Stimulated activated CD8-positive, alpha-beta memory T cell treated with anti-CD3 and anti-CD28 coated beads, Interleukin-15, amount 100 ng/mL, for 48 hours (primary cell): ENCODE measurements at places on chromosomes 16 and 17.
A peak's percentile ranks its signal among the peaks of the same experiment; 100 is the strongest.

DNA sequence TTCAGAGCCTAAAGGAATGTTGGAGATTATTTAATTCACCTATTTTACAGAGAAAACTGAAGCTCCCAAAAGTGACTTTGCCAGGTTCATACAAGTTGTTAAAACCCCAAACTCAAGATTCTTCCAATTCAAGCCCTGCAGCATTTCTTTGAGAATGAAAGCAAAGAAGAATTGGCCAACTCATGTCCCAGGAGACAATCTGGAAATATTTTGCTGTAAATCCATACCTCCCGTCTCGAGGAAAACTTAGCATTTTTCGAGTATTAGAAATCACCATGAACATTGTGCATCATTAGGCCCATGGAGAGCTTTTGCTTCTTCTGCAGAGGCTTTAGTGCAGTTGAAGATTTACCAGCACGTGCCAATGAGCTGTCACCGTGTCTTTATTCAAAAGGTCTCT, 176.4 kb upstream of the KCNJ16 start:
- no peak for DNase-seq

GRCh38 chr17:63041722-63042121, 75.7 kb downstream of the TANC2 start:
- no peak for DNase-seq

GRCh38 chr16:85736921-85737320, 14.0 kb downstream of the C16orf74 start:
- no peak for DNase-seq

- DNase-seq, result no peak
These were observed 5.1 kb upstream of the CPSF4L start for GRCh38 chr17:73266796-73267195.

DNA sequence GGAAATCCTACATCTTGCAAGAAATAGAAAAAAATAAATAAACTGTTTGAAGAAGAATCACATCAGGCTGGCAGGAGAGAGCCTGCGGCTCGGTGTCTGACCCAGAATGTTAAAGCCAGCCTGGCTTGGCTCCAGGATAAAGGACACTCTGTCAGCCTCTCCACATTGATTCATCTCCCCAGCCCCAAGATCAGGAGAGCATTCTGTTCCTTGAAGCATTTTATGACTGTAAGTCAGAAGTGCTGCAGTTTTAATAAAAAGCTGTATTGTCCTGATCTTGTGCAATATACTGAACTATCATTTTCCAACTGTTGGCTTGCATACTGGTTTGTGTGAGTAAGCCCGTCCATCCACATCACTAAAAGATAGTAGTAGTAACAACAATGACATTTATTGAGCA, 426.6 kb downstream of the HAPSTR1 start:
- DNase-seq, result no peak

GRCh38 chr17:18008496-18009268, 30.3 kb downstream of the ATPAF2 start:
- DNase-seq, result no peak

- DNase-seq, result no peak
These were observed 6.6 kb downstream of the CDK3 start for GRCh38 chr17:76007131-76007849.

DNA sequence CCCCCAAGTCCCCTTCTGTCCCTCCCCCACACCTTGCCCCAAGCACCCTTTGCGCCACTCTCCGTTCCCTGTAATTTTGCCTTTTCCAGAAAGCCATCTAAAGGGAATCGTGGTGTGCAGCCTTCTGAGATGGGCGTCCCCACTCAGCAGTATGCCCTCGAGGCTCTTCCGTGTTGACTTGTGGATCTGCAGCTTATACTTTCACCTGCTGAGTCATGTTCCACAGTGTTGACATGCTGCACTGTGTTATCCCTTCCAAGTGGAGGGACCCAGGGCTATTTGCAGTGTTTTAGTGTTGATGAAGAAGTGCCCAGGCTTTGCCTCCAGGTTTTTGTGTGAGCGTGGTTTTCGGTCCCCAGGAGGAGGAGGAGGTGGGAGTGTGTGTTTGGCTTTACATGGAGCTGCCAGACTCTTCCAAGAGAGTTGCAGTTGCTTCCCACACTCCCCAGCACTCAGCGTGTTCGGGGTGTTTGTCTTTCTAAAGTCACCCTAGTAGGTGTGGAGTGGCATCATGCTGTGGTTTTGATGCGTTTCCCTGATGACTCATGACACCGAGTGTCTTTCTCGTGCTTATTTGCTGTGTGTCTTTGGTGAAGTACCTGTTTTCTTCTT, 32.1 kb upstream of the JPT2 start:
- no peak for DNase-seq

DNA sequence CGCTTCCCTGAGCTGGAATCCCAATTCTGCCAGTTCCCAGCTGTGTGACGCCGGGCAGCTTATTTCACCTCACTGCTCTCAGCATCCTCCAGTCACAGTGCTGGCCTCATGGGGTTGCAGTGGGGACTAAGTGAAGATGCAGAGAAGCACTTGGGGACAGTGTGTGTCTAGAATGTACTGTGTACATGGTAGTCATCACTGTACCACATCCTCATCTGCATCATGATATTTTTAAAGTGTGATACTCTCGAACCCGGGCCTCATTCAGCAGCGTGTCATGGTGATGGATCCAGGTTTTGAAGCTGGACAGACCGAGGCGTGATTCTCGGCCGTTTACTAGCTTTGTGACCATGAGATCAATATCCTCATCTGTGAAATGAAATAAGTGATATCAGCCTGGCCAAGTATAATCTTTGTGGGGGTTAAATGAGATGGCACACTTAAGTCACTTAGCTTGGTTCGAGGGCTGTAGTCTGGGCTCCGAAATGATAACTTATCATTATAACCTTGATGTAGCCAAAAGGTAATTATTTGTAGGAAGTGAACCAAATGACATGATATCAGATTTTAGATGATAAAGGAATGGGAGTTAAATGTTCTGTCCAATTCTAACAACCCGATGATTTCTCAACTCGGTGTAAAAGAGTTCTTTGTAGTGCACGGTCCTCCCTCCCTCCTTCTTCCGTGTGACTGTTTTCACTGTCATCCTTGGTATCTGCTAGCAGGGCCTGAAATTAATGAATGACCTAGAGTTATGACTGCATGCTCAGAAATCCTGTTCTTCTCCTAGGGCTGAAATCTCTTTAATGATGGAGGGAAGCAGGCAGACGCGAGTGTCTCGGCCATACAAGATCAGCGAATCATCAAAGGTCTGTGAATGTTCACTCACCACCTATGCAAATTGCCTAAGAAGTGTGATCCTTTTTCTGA, 2.0 kb downstream of the KLHL36 start:
- no peak for DNase-seq

- peak; percentile 31 for DNase-seq
These were observed 22.7 kb downstream of the PEMT start for GRCh38 chr17:17568772-17569195.

DNA sequence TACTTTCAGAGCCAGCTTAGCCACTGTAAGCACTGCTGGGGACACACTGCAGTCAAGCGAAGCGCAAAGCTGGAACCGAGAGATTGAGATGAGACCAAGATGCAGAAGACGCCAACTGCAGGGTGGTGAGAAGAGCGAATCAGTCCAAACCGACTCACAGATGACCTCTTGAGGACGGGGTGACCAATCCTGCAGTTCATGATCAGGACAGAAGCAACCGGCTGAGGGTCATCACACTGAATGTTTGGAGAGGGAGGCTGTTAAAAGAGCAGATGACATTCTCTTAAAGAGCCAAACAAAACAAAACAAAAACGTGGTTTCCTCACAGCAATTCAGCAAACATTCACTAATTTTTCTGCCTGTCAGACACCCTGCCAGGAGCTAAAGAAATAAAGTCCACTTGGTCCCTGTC, 8.5 kb downstream of the HASPIN start:
- no peak for DNase-seq

- DNase-seq, result no peak
These were observed 467.7 kb downstream of the SOX9 start for GRCh38 chr17:72588561-72588960.

- DNase-seq, result no peak
These were observed 15.0 kb upstream of the SLC16A11 start for GRCh38 chr17:7058831-7059447.

DNA sequence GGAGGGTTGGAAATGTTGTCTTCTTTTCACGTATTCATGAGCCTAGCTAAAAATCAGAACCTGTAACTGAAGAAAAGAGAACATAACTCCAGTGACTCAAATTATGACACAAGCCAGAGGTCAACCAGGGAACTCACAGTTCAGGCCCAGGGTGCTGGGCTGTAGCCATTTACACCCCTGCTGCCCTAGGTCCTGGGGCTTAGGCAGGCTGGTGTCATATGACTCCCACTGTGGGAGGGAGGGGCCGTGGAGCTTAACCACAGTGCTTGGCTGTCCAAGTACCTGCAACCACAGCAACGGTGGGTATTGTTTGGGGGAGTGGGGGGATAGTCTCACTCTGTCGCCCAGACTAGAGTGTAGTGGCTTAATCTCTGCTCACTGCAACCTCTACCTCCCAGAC, 71.1 kb upstream of the AMZ2 start:
- no peak for DNase-seq

DNA sequence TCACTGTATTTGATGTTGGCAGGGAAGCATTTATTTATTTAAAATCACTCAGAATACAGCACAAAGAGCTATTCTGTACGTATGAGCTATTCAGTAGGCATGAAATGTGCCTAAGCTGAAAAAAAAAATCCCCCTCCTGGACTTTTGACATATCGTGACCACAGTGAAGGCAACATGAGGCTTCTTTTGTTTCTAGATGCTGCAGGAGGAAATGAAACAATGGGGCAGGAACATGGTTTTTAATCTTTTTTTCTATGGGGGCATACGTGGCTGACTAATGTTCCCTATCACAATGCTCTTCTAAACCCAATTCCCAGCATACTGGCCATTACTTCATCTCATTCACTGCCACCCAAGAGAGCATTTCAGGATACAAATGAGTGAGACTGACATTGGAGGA, 191.0 kb upstream of the PMFBP1 start:
- no peak for DNase-seq

DNA sequence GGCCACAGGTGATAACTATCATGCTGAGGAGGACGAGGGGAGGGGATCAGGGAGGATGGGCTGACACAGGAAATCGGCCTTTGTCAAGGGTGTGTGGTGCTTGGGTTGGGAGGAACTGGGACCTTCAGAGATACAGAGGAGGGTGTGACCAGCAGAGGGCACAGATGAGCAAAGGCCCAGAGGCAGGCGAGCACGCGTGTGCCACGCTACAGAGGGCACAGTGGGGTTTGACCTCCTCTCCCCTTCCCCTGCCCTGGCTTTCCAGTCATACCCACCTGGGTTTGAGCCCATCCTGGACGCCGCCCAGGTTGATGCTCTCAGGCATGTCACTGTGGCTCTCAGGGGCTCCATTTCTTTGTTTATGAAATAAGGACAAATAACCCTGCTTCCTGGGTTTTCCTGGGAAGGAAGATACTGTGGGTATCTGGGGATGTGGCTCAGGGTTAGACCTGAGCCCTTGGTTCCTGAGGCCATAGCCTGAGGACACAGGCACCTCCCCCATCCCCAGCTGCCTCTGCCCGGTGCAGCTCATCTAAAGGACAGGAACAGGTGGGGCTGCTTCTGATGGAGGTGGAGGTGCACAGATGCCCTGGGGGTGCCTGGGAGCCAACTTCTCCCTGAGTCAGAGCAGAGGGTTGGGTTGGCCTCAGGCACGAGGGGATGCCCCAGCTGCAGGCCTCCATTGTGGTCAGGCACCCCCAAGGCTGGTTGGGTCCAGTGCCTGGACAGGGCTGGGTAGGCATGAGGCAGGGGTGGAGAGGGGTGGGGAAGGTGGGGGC, 51.8 kb downstream of the BEAN1 start:
- peak; percentile 60 for DNase-seq

DNA sequence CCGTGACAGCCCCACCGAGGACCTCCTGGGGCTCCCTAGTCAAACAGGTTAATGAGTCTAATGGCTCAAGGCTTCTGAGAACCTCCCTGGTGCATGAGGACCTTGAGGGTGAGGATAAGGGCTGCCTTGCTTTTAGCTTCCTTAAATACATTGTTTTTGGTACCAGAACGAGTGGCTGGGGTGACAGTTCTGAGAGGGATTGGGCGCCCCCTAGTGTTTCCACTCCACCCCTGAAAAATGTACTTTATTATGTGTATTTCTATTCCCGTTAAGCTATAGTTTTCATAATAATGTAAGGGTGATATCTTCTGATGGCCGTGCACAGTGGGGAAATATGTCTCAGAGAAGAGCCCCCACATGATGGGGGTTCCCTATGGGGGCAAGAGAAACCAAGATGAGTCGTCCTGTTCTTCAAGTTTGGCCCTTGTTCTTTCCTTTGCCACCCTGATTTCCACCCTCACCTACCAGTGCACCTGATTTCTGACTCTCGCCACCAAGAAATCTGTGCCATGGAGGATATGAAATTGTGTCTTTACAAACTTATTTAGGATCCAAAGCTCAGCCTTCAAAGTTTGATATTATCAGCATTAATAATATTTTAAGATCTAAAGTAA, 14.5 kb upstream of the VWA3A start:
- DNase-seq, result peak; percentile 22

- DNase-seq, result no peak
These were observed 94.1 kb upstream of the XYLT1 start for GRCh38 chr16:17564856-17565255.

DNA sequence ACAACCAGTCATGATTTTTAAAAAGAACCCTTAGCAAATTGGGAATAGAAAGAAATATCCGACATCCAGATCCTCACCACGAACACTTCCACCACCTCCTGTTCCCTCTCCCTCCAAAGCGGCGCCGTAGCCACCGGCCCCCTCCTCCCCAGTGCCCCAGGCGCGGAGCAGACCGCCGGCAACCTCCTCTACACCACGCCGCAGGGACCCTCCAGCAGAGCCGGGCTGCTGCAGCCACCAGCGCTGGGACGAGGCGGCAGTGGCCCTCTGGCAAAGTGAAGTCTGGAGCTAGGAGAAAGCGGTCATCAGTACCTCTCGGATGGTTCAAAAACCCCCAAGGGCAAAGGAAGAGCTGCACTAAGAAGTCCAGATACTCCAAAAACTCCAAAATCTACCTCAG, 41.4 kb upstream of the SLFN13 start:
- no peak for DNase-seq

DNA sequence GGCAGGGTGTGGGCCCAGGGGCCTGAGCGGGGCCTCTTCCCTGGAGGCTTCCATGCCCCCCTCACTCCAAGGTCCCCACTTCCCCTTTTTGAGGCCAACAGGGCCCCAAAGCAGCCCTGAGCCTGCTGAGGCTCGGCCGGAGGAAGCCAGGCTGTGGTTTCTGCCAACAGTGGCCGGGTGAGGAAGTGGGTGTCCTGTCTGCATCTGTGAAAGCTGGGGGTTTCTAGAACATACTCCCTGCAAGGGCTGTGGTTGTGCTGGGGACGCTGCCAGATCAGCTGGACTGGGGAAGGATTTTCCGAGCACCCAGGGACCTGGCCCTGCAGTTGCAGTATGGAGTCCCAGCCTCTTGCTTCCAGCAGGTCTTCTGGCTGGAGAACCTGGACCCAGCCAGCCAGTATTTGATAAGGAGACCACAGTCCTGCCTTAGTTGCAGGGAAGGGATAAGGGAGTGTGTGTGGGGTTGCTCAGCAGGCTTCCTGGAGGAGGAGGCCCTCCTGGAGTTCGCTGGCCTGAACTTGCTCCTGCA, 15.7 kb downstream of the ADCY7 start:
- peak; percentile 60 for DNase-seq

DNA sequence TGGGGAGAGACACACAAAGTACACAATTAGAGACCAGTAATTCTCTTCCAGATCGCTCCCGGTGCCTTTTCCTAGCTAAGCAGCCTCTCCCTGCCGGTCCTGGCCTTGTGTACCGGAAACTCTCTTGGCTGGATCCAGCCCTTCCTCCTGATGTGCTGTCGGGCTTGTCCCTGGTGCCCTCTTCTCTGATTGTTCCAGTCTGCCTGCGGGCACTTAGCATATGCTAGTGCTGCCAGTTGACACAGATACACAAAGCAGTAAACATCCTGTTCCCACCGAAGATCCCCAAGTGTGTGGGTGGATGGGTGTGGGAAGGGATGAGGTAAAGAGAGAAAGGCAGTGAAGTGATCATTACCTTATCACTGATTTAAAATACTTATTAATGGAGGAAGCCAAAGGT, 9.7 kb downstream of the HS3ST3B1 start:
- no peak for DNase-seq
